Gastroesophageal sphincter (tissue), 4 donors: ENCODE measurements at places on chromosomes 7 and 10. TPM values are rescaled to one million over a fixed set of nuclear protein-coding genes. Genes with fewer than 3 reads are reported as not detected.

Gene PIP
- total RNA-seq = not detected

GRCh38 chr10:11505639-11506038, 105.8 kb downstream of the USP6NL start:
- ATAC-seq = no peak

Gene MMS19
- total RNA-seq = 54.9 TPM

Gene GET4
- 34.8 TPM for total RNA-seq

DNA sequence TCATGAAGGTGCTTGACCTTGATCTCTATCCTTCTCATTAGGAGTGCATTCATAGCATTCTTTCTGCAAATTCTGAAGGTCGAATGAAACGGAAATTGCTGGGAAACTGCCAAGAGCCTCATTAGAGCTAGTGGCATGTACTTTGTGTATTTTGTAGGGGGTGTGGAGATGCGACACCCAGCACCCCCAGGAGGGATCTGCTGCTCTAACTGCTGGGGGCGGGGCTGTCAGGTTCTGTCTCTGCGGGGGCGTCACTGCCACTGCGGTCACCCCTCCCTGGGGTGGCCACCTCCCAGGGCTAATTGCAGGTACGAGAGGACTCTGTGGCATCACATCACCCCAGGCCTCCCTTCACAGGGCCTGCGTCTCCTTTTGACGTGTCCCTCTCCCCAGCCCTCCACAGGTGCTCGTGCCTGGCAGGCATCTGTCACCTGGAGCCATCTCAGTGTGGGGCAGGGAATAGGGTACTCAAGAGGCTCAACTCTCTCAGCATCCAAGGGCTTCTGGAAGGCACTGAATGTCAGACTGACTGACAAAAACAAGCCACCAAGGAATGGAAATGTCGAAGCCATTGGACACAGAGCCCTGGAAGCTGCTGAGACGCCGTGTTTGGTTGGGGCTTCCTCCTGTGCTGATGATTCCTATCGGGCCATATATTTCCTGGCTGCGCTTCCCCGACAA, 151.1 kb downstream of the ACTR3B start:
- no peak for ATAC-seq

DNA sequence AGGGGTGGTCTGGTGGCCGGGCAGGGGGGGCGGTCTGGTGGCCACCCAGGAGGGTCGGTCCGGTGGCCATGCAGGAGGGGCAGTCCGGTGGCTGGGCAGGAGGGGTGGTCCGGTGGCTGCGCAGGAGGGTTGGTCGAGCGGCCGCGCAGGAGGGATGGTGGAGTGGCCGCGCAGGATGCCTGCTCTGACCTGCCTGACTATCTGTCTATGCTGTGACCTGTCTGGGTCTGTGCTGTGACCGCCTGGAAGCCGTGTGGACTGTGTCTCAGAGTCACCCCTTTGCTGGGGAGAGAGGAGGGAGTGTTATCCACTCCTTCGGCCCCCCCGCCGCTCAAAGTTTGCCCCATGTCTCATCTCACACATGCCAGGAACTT, 113.2 kb downstream of the ACTR3B start:
- no peak for ATAC-seq

GRCh38 chr7:23076772-23077171, 28.8 kb upstream of the KLHL7 start:
- no peak for ATAC-seq

Gene ARHGEF35
- 1.4 TPM for total RNA-seq

- ATAC-seq = no peak
These were observed 1634.5 kb upstream of the LRRTM3 start for GRCh38 chr10:65291286-65291685.

Gene PIP4K2A
- 30.4 TPM for total RNA-seq

- no peak for ATAC-seq
These were observed 15.2 kb upstream of the NFE2L3 start for GRCh38 chr7:26136831-26137230.

GRCh38 chr10:106217627-106218026, 946.9 kb downstream of the SORCS1 start:
- ATAC-seq = no peak

GRCh38 chr10:79940431-79940830, 8.5 kb downstream of the SFTPD start:
- ATAC-seq = no peak

Gene VGF
- 0.27 TPM for total RNA-seq

DNA sequence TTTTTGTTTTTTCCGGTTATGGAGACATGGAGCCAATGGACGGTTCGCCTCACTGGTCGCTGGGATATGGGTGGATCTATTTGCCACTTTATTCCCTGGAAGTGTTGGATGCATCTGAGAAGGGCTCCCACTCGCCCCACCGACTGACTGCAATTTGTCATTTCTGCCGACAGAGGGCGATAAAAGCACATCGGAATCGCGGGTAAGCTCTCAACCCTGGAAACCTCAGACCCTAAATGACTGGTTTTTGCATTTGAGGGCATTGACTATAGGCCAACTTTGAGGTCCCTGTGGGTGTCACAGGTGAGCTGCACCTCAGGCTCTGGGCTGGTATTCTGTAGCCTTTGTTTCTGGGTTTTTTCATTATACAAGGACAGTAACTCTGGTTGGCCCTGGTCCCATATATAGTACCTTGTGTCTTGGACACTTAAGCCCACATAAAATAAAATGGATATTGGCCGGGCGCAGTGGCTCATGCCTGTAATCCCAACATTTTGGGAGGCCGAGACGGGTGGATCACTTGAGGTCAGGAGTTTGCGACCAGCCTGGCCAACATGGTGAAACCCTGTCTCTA, 11.9 kb upstream of the OPALIN start:
- no peak for ATAC-seq

Gene TAS2R4
- total RNA-seq = 0.67 TPM

Gene GCK
- total RNA-seq = 4.2 TPM

Gene NOD1
- total RNA-seq = 16.2 TPM

GRCh38 chr10:61669849-61670248, 7.1 kb downstream of the CABCOCO1 start:
- no peak for ATAC-seq

Gene DPP6
- 23.0 TPM for total RNA-seq

DNA sequence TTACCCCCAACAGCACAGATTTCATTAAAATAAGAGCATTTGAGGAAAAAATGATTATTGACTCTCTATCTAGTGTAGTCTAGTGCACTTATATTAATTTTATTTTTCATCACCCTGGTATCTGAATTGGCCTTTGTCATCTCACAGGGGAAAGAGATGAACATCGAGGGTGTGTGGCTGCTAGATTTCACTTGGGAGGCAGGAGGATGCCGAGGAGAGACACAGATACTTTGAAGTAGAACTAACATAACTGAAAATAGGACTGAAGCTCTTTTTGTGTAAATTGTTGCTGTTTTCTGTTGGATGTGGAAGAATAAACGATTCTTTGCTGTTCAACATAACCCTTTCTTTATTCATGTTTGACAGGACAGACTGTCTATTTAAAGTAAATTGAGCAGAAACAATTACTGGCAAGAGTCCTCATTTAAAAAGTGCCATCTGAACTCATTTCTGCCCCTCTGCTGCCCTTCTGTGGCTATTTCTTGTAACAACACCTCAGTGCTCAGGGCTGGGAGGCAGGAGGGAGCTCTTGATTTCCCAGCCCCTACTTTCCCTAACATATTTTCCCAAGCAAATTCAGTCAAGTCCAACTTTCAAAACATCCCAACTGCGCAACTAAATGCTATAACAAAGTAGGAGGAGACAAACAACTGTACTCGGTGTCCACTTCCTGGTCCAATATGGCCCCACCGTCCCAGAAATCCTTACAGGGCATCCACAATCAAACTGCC, 15.6 kb downstream of the LYZL1 start:
- peak; percentile 66 for ATAC-seq

Gene SH3PXD2A
- 39.4 TPM for total RNA-seq

DNA sequence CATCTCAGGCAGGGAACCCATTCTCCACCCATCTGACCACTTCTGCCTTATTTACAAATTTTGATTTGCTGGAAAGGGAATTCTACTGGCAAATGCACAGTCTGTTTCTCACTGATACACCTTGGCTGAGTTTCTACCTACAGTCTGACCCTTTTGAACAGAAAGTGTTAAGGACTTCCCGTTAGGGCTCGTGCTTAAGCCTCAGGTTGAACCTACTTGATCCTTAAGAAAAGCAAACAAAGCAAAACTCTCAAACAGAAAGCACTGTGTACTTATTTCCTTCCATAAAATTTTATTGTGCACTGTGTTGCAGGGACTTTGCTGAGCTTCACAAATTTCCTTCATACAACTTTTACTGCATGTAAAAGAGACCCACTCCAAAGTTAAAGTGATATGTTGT, 367.8 kb downstream of the NRG3 start:
- ATAC-seq = no peak

- ATAC-seq = no peak
These were observed 144.2 kb downstream of the CTTNBP2 start for GRCh38 chr7:117728890-117729624.

DNA sequence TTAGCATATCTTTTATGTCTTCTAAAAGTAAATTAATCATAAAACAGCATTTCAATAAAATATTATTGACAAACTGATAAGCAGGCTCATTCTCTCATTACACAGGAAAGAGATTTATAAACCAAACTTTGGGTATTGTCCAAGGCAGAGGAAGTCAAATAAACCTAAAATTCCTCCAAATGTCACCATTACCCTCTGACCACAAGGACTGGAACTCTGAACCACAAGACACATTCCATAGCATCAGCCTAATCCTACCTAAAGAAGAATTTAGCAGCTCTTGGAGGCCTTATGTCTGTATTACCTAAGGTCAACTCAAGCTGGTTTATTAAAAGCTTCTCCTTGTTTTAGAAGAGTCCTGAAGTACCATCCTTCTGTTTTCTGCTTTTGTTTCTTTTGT, 82.4 kb upstream of the SLC13A1 start:
- no peak for ATAC-seq

DNA sequence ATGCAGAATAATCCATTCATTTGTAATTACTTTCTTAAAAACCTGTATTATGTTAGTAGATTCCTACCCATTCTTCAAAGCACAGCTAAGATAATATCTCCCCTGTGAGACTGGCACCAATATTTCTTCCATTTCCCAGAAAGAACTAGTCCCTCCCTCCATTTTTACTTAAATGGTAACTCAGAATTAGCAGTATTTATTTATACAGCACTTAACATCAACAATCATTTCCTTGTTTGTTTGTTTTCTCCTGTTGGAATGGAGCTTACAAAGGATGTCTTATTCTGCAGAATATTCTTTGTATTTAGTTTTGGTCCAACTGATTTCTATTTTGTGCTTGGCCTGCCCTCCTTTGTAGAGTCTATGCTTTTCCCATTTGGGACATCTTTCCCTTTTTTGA, 32.1 kb upstream of the PTPN12 start:
- ATAC-seq = no peak

Gene TMEM184A
- total RNA-seq = 0.15 TPM

- ATAC-seq = no peak
These were observed 162.2 kb downstream of the RAPGEF5 start for GRCh38 chr7:22194658-22195273.

DNA sequence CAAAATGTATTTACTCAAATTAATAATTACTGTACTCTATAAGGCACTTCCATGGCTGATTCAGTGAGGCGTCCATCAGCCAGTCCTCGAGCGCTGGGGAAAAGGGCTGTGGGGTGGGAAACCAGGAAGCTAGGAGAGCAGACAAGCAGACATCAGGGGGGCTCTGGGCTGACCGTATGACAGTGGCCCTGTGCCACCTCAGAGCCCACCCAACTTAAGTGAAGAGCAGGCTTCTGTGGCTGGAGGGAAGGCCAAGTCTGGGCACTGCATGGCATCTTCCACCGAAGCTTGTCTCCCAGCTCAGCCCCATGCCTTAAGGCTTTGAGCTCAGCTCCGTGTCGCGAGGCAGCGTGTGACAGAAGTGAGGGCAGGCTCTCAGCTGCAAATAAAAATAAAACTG, 464.5 kb upstream of the ZMIZ1 start:
- no peak for ATAC-seq

- ATAC-seq = no peak
These were observed 5.1 kb upstream of the BAZ1B start for GRCh38 chr7:73526896-73527821.

DNA sequence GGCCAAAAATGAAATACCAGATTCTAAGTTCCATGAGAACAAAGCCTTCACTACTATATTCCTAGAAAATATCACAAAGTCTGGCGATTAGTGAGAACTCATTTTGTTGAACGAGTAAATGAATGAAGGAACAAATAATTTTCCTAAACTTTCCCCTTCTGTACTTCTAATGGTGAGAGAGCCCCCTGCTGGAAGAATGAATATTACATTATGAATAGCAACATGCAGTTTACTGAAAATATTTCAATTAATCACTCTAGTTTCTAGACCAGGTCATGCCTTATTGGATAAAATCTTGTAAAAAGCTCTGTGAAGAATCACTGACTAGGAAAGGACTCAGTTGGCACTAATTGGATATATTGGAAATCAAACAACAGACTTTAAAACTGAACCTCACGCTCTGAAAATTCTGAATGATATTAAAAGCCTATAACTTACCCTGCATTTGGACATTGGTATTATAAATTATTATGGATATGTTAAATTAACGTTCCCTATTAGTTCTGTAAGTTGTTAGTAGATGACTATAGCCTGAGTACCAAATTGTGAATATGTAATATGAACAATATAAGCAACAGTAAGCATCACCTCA, 32.4 kb upstream of the MTPN start:
- ATAC-seq = no peak

DNA sequence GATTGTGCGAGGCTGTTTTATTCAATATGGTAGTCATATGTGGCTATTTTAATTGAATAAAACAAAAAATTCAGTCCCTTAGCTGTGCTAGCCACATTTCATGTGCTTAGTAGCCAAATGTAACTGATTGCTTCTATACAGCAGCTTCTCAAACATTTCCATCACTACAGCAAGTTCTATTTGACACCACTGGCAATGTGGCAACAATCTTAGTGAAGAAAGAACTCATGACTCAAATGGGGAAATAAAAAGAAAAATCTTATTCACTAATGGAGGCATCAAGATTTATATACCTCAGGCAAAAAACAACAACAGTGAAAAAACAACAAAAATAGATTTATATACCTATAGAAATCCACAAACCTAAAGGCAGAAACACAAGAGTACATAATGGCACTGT, 17.9 kb downstream of the SEM1 start:
- no peak for ATAC-seq

Gene HOXA11
- 0.12 TPM for total RNA-seq

Gene SH2D4B
- total RNA-seq = not detected

Gene OR13A1
- total RNA-seq = not detected

- ATAC-seq = no peak
These were observed 568 bp upstream of the MEOX2 start for GRCh38 chr7:15686957-15687545.

Gene PLOD3
- 47.0 TPM for total RNA-seq

GRCh38 chr10:84054743-84055142, 84.6 kb upstream of the GHITM start:
- ATAC-seq = no peak

DNA sequence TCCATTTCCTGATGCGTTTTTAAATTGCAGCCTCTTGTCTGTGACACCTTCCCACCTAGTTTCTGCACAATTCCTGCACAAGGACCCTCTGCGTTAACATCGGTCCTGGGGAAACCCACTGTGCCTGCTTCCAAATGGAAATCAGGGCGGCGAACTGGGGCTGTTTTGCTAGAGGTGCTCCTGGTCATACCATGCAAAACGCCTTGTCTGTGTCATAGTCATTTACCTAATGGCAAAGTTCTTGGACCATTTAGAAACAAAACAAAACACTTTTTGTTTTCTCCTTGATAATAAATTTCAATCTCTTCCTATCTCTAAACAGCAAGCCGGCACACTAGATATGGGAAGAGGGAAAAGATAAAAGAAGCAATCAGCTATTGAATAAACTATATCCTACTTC, 206.9 kb upstream of the KLF14 start:
- no peak for ATAC-seq
